Stimulated activated CD4-positive, alpha-beta T cell treated with anti-CD3 and anti-CD28 coated beads, Interleukin-1b, Interleukin-23, amount 100 ng/mL, for 1 hour (primary cell): ENCODE measurements at places on chromosomes 2 and 18.

- DNase-seq, result no peak
Measured at GRCh38 chr2:229118927-229119326, 152.2 kb downstream of the PID1 start.

GRCh38 chr2:37367984-37368383 lies 23.6 kb downstream of the QPCT start:
- no peak for DNase-seq

GRCh38 chr2:194346193-194346592 lies 1310.8 kb upstream of the SLC39A10 start:
- DNase-seq, result no peak

DNA sequence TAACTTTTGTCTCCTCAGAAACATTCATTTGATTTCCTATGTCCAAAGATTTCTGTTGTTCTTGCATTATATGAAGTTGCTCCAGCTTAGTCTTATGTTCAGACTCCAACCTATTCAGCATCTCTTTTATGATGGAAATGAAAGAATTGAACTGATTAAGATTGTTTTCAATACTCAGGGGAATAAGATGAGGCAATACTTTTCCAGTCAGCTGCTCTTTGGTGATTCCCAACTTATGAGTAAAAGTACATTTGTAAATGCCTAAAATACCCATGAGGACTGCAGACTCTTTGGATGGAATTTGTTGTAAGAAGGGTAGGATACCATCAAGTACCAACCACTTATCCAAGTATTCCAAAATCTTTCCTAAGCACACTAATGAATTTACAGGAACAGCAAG lies 39.8 kb downstream of the TRAK2 start:
- DNase-seq, result no peak

DNA sequence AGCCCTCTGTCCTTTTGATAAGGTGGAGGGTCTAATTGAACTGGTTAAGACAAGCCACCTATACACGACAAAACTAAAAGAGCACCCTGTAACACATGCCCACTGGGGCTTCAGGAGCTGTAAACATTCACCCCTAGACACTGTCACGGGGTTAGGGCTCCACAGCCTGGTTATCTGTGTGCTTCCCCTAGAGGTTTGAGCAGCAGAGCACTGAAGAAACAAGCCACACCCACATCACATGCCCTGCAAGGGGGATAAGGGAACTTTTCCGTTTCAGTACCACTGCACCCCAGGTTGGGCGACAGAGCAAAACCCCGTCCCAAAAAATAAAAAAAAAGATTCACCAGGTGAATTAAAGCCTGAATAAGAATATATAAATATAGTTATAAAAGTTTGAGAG lies 913.7 kb upstream of the ACVR2A start:
- no peak for DNase-seq

DNA sequence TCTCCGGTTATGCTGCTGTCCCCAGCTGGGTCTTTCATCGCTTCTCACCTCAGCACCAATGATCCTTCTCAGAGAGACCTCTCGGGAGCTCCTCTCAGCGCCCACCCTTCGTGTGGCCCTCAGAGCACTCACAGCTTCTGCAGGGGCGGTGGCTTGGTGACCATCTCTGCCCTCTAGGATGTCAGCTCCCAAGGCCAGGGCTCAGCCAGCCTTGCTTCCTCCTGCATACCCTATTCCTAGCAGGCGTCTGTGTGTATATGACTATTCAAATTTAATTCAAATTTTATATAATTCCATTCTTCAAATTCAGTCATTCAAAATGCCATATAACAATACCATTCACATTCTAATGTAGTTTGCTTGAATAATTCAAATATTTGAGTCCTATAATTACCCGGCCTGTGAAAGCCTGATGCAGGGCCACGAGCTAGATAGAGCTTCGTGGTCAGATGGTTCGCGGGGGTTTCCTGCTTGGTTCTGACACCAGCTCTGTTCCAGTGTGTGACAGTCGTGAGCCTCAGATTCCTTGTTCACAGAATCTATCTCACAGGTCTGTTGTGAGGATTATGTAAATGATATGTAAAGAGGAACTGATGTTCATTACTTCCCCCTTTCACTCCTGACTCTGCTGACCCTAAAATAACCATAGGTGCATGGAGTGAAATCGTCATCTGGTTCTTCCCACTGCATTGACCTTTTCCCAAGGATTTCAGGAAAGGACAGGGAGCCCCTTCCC lies 94.0 kb upstream of the CNGA3 start:
- no peak for DNase-seq
